A172 (cell line): ENCODE measurements at places on chromosomes 7 and 10. TPM values are rescaled to one million over a fixed set of nuclear protein-coding genes. Genes with fewer than 3 reads are reported as not detected.

- DNase-seq = no peak
Observed at GRCh38 chr10:49010295-49010694, 70.7 kb upstream of the LRRC18 start.

GRCh38 chr7:127890726-127891125, 140.5 kb downstream of the LRRC4 start:
- no peak for DNase-seq

DNA sequence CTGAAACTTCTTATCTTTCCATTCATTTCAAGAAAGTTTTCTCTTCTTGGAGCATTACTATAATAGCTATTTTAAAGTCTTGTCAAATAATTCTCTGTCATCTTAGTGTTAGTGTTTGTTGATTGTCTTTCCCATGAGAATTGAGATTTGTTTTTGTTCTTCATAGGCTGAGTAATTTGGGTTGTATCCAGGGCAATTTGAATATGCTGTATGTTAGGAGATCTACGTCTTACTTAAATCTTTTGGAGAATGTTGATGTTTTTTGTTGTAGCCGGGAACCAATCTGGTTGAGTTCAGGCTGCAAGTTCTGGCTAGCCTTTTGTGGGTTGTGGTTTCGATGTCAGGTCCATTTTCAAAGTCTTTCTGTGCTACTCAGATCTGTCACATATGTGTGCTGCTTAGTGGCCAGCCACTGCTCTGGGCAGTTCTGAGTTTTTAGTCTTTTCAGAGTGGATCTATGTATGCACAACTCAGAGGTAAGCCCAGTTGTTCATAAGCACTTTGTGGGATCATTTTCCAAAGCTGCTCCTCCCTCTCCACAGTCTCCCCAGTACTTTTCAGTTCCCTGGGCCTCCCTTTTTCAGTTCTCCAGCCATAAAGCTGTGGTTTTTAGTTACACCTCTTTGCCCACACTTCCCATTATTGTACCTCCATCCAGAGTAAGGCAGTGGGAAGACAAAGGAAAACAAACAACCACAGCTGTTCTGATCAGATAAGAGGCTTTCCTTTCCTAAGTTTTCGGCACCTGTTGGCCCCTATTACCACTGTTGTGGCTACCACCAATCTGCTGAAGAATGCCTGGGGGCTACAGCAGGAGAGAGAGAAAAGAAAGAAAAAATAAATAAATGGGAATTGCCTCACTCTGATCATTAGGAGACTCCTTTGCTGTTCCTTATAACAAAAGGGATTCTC, 4.7 kb upstream of the CCNJ start:
- DNase-seq = no peak

DNA sequence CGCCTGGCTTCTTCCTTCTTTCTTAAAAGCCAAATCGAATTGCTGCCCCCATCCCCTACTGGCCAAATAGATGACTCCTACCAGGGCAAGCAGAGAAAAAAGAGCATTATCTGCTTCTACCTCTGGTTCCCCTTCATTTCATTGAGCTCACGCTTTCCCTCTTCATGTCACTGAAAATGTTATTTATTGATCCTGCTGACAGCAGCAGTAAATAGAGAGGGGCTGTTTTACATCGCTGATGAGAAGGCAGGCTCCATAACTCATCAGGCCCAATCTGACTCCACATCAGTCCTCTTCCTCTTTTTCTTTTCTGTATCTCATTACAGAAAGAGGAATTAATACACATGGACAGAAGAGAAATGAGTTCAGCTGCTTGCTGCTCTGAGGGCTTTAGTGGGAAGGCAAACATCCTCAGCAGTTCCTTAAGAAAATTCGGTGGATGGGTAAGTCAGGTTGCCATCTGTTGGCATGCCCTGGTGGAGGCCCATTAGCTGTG, 904.1 kb downstream of the KCNMA1 start:
- no peak for DNase-seq

DNA sequence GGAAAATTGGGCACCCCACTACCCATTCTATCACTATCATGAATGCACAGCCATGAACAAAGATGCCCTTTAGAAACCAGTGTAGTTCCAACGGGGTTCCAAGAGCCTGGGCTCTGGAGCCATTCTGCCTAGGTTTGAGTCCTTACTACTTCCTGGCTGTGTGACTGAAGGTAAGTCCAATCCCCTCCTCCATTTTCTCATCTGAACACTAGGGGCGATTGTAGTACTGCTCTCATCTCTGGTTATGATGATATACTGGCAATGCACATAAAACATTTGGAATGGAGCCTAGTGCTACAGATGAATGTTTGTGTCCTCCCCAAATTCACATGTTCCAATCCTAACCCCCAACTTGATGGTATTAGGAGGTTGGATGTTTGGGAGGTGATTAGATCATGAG, 28.1 kb upstream of the CDH23 start:
- no peak for DNase-seq

DNA sequence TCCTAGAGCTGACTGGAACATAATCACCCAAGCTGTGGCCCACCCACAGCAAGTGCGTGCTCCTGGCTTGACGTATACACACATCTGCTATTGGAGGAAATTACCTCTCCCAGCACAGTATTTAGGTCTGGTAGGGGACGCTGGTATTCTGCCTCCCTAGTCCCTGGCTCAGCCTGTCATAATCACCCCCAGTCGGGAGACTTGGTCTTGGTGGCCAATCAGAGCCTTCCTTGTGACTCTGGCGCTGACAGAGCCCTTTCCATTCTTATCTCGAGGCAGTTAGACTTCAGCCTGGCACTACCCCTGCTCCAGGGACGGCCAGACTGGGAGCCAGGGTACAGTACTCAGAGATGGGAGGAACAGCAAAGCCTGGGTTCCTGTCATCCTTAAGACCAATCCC, 14.3 kb upstream of the PRKAG2 start:
- DNase-seq = no peak

DNA sequence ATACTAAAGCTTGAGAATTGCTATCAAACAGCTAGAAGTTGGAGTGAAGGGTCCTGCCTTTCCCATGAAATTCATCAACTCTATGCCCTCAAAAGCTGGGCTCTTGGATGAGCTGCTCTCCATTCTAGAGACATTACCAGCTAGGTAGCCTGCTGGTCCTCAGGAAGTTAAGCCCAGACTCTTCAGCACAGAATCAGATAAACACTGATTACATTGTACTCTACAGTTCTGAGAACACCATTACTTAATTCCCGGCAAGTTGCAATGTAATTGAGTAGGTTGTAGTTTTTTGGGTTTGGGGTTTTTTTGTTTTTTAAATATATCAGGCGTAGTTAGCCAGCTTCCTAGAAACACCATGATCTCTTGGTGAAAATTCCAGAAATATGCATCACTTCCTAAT, 84.1 kb upstream of the PIK3CG start:
- no peak for DNase-seq

GRCh38 chr10:30816159-30816819, 186.7 kb upstream of the LYZL2 start:
- DNase-seq = no peak

DNA sequence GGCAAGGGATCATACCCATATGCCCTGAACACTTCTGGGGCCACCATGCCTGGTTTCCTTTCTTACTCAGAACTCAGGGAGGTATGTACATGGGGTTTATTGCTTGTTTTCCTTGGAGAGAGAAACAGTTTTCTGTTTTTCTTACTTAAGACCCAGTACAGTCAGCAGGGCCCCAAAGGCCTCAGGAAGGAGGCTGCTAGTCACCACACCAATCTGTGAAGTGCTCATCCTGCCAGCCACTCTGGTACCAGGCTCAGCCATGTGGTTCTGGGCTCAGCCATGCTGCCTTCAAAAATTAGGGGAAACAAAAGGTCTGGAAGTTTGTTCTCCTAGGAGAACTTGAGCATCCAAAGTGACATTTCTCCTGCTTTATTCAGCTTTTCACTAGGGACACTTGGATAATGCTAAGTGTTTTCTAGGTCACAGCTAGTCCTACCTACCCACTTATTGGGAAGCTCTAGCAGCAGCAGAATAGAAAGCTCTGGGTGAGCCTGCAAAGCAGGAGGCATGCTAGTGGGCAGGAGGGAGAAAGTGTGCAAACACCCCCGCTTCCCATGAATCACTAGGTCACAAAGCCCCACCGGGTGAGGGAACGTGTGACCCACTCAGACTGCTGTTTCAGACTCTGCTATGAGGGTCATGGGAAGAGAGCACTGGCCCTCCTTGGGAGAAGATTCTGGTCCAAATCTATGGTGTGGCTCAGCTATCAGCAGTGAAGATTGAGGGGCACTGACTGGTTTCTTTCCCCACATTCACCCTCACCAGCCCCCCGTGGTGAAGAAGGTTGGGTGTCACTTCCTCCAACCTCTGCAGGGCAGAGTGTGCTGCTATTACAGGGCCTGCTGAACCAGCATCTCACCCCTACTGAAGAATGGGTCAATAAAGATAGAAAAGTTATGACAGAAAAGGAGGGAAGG, 23.9 kb downstream of the NUDCD3 start:
- no peak for DNase-seq

DNA sequence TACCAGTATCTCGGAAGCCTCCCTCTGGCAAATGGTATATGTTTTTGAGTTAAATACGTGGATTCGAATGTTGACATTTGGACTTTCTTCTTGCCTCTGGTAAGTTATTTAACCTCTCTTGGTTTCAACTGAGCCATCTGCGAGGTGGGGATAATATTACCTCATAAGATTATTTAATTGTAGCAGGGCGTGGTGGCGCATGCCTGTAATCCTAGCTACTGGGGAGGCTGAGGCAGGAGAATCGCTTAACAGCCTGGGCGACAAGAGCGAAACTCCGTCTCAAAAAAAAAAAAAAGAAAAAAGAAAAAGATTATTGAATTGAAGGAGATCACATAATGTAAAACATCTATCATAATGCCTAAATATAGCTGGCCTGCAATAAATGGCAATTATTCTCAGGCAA, 396 bp upstream of the TAF5 start:
- DNase-seq = no peak

- no peak for DNase-seq
Observed at GRCh38 chr7:99742737-99743394, 7.9 kb upstream of the CYP3A7 start.

DNA sequence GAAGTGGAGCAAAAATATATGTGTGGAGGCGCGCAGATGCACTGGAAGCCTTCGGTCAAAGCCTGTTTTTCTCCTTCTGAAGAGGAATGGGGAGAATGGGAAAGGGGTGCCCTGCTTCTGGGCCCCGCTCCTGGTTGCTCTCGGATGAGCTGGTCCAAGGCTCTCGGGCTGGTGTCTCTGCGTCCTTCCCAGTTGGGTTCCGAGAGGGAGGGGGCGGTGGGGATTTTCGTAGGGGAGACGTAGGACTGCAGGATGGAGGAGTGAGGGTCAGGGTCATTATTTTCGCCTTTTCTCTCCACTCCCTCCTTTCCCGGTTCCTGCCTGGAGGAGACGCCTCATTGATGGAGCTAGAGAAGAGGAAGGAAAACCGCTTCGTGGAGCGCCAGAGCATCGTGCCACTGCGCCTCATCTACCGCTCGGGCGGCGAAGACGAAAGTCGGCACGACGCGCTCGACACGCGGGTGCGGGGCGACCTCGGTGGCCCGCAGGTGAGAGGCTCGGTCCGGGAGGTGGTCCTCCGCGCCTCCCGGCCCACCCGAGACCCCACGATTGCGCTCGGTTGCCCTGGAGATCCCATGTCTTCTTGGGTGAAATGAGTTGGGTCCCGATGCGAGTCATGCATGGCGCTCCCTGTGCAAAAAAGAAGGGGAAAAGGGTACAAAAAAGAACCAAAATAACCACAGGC, 790 bp downstream of the ADAM22 start:
- DNase-seq = no peak

DNA sequence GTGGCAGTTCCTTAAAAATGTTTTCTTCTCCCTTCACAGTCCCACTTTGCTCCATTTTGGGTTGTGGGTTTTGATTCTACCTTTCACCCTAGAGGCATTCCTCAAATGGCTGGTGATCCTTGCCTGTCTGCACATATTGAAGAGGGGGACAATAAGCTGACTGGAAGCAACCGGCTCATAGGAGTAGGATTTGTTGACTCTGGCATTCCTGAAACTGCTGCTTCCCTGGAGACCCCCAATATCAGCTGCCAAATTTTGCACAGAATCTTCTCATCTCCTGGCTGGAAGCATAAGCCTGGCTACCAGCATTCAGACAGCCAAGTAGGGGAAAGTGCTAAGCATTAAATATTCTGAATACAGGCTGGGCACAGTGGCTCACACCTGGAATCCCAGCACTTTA, 53.7 kb downstream of the KIF5B start:
- no peak for DNase-seq

- no peak for DNase-seq
Observed at GRCh38 chr10:102421757-102422512, 1.3 kb downstream of the FBXL15 start.

GRCh38 chr7:47186316-47186715, 395.6 kb downstream of the TNS3 start:
- no peak for DNase-seq

GRCh38 chr7:135736586-135737305, 8.8 kb upstream of the SLC13A4 start:
- no peak for DNase-seq

DNA sequence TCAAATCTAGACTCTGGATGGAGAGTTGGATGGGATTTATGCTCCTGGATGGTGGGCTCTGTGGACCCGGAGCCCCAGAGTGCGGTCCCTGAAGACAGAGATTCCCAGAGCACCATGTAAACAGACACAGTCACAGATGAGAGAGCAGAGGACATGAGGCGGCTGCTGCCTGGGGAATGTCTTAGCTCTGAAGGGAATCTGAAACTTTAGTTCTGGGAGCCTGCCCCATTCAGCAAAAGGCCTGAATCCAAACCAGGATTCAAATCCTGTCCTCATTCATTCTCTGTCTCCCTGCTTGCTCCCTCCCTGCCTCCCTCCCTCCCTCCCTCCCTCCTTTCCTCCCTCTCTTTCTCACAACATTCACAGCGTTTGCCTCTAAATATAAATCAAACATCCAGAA, 49.5 kb upstream of the CALD1 start:
- no peak for DNase-seq

GRCh38 chr10:123043409-123043925, 34.7 kb downstream of the ACADSB start:
- DNase-seq = peak; percentile 58

DNA sequence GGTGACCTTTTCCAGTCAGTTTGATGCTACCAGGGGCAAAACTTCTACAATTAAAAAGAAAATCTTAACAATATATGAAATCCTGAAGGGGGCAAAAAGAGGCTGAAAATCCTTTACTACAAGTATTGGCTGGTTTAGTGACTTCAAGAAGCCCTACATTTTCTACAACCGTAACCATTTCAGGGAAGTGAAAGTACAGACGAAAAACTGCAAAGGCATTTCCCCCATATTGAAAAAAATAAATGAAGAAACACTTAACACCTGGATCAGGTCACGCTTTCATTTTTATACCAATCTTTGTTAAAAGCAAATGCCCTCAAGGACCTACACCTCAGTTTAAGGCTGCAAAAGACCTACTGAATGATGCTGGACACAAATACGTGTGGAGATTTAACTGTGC, 38.6 kb downstream of the IL6 start:
- DNase-seq = no peak

- DNase-seq = peak; percentile 31
Observed at GRCh38 chr7:45898222-45898621, 9.9 kb downstream of the IGFBP1 start.

The ZNF92 gene
- 14.5 and 20.7 TPM in 2 replicates for total RNA-seq

The SMURF1 gene
- total RNA-seq = 19.7 and 20.0 TPM in 2 replicates

The VAX1 gene
- not detected in 2 replicates for total RNA-seq

The MBLAC1 gene
- 1.4 and 2.9 TPM in 2 replicates for total RNA-seq

The CTAGE6 gene
- not detected in 2 replicates for total RNA-seq

The GSTO2 gene
- total RNA-seq = 0.38 and 5.2 TPM in 2 replicates

The IDI1 gene
- 104 and 119 TPM in 2 replicates for total RNA-seq

The ATP6V0E2 gene
- 85.6 and 89.3 TPM in 2 replicates for total RNA-seq

The TES gene
- 0.96 and 1.8 TPM in 2 replicates for total RNA-seq

The BICC1 gene
- total RNA-seq = 1.3 and 2.3 TPM in 2 replicates

The GPR15LG gene
- total RNA-seq = not detected in 2 replicates

The C10orf105 gene
- not detected in 2 replicates for total RNA-seq

The OR2A42 gene
- total RNA-seq = not detected in 2 replicates

The CYP26C1 gene
- 0.02 TPM in 1 of 2 replicates, not detected in the other for total RNA-seq

The MSS51 gene
- total RNA-seq = 0.07 and 0.60 TPM in 2 replicates
